ENCODE measurements at places on chromosomes 11 and 22.

DNA sequence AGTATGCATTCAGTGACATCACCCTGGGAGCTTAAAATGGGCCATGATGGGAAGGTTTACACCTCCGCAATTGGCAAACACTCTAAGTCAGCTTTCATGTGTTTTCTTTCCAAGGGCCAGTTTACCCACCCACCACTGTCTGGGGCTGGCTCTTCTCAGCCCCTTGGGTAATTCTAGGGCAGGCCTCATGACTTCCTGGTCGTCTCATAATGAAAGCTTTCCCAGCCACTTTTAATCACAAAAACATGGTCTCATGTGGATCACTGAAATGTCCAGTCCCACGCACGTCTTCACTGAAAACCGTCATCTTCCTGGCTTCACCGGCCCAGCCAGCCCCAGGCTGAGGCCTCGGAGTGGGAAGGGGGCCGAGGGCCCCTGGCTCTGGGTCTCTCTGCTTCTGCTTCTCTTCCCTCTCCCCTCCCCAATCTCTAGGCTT lies 58.5 kb upstream of the ANO1 start:
- DNase-seq, result no peak

DNA sequence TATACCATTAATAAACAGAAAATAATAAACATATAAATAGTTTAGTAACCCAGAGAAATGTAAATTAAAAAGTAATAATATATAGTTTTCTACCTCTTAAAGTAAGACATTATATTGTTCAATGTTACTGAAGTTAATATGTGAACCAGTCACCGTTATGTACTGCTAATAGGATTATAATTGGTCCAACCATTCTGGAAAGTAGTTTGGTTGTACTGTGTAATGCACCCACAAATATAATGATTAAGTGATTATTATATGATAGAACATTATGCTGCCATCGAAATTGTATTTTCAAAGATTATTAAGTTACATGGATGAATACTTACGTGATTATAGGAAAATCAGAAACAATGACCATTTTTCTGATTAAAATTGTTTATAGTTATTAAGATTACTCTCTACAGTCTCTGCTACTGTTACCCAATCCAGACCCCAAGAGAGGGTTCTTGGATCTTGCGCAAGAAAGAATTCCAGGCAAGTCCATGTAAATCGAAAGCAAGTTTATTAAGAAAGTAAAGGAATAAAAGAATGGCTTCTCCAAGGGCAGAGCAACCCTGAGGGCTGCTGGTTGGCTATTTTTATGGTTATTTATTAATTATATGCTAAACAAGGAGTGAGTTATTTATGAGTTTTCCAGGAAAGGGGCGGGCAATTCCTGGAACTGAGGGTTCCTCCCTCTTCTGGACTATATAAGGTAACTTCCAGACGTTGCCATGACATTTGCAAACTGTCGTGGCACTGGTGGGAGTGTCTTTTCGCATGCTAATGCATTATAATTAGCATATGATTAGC lies 50.1 kb downstream of the ACER3 start:
- DNase-seq, result no peak

DNA sequence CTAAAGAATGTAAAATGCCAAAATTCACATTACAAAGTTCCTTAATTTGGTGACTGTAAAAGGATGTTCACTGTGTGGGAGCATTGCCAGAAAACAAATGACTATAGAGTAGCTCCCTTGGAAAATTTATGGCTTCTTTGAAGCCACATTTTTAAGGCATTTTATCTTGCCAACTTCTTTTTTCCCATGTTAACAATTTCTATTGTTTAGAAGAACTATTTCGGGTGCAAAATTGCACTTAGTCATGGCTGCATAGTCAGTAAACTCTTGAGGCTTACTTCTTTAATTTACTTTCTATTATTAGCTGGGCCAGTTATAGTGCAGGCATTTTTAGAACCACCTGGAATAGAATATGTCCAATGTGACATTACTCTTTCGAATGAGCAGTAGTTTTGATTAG lies 515.3 kb downstream of the JRKL start:
- DNase-seq, result no peak

- no peak for DNase-seq
These were observed 45.6 kb upstream of the TENM4 start for GRCh38 chr11:79486242-79486984.

DNA sequence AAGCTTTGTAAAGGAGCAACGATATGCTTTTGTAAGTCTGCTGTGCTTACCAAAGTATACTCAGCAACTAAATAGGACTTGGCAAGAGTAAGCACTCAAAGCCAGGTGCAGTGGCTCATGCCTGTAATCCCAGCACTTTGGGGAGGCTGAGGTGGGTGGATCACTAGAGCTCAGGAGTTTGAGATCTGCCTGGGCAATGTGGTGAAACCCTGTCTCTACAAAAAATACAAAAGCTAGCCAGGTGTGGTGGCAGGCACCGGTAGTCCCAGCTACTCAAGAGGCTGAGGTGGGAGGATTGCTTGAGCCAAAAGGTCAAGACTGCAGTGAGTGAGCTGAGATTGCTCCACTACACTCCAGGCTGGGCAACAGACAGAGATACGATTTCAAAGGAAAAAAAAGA lies 67.5 kb downstream of the PAK1 start:
- no peak for DNase-seq

- no peak for DNase-seq
These were observed 14.0 kb downstream of the USP35 start for GRCh38 chr11:78202733-78203167.

DNA sequence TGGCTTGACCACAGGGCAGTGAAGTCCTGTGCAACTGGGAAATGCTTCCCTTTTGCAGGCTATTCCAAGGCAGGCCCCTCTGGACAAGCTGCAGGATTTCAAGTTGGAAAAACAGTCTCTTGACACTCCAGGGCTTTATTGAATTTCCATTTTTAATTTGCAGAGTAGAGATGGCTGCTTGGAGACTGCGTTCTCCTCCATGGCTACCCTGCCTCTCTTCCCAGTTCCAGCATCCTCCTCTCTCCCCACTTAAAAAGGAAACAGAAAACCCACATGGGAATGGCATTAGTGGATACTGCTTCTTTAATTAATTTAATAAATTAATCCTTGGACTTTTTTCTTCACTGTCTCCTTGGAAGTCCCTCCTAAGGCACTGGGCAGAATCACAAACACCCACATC lies 115.6 kb downstream of the DSCAML1 start:
- no peak for DNase-seq

DNA sequence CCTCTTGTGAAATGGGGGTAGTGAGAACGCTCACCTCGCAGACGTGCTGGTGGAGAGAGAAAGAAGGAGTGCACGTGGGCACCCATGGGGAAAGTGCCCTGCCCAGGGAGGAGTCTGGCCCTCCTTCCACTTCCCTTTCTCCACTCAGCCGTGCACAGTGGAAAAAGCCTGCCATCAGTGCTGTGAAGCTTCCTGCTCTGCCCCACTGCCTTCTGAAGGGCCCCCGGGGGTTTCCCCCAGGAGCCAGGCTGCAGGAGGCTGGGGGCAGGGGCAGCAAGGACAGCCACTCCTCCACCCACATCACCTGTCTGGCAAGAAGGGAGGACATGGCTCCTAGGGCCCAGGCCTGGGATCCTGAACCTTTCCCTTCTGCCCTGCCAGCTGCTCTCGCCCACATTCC lies 7.6 kb downstream of the TP53I11 start:
- DNase-seq, result no peak

DNA sequence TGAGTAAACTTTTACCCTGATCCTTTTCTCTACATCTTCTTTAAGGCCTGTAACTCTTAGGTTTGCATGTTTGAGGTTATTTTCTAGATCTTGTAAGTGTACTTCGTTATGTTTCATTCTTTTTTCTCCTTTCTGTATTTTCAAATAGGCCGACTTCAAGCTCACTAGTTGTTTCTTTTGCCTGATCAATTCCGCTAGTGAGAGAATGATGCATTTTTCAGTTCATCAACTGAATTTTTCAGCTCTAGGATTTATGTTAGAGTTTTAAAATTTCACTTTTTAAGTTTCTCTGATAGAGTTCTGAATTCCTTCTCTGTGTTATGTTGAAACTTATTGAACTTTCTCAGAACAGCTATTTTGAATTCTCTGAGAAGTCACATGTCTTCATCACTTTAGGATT lies 55.5 kb upstream of the NARS2 start:
- DNase-seq, result no peak

- no peak for DNase-seq
These were observed 11.9 kb downstream of the DKK3 start for GRCh38 chr11:11996321-11997048.

DNA sequence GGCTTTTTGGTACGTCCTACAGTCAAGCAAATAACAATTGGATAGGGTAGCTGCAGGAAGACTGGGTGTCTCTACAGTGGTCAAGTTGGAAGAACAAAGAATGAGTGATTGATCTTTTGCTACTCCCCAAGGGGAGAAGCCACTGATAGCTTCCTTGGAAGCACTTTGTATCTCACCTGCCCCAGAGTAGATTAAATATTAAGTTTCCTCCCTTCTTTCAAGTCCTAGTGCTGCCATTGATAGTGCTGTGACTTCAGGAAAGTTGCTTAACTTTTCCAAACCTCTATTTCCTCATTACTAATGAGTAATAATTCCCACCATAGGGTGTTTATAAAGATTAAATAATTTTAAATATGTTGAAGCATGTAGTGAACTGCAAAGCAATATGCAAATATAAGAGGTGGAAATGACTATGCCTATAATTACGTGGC lies 35.6 kb upstream of the EHF start:
- no peak for DNase-seq

DNA sequence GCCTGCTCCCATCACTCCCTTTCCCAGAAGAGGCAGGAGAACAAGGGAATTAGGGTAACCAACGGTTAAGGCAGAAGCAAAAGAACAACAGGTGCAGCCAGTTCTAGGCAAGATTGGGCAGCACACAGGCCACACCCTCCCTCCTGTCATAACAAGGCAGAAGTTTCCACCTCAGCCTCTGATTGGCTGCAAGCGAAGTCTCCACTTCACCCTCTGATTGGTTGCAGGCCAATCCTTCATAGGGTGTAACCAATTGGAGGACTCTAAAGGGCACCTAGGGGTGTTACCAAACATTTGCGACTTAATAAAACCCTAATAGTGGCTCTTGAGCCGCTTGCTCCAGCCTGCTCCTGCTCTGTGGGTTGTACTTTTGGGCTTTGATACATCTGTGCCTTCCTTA lies 153.8 kb downstream of the CACNA1I start:
- no peak for DNase-seq

DNA sequence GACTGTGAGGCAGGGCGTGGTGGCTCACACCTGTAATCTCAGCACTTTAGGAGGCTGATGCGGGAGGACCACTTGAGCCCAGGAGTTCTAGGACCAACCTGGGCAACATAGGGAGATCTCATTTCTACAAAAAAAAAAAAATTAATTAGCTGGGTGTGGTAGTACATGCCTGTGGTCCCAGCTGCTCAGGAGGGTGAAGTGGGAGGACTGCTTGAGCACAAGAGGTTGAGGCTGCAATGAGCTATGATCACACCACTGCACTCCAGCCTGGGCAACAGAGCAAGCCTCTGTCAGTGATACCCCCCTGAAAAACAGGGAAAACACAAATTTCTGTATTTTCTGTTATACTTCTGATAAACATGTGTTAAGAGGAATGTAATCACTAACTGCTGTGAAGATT lies 57.8 kb upstream of the ARHGAP32 start:
- no peak for DNase-seq

DNA sequence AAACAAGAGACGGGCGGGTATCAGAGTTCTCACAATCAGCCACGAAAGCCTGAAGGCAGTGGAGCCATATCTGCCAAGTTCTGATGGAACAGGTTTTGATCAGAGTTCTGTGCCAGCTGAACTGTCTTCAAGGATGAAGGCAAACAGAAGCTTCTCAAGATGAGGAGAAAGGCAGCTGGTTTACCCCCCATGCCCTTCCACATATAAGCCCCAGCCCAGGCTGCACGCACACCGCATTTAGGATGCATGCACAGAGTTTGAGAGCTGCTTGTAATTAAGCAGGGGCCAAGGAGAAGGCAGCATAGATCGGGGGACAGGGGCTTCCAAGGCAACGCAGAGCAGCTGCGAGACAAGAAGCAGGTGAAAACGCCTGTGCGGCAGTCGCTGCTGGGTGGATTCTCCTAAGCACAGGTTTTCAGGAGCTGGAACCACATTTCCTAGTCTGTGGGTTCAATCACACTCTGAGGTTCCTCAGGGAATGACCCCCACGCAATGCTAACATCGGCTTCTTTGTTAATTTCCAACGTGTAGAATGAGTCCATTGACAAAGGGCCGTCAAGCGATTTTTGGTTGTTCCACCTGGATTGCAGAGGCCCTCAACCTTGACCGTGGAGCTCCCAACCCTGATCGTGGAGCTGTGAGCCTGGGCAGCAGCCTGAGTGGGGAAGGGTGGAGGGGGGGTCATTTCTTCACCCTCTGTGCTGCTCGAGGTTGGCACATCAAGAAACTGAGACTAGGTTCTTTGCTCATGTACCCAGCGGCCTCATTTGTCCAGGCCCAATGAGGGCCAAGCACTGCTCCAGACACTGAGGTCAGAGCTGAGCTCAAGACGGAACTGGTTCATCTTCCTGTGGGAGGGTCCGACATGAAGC lies 81.7 kb upstream of the SHISAL1 start:
- DNase-seq, result no peak

All from esophagus squamous epithelium (tissue), 5 donors.